Transverse colon (tissue), 4 donors: ENCODE measurements at places on chromosomes 12 and 14. TPM values are rescaled to one million over a fixed set of nuclear protein-coding genes. Genes with fewer than 3 reads are reported as not detected.

The SCN8A gene
- 2.9 TPM for total RNA-seq

The LRCOL1 gene
- total RNA-seq: not detected

The OTUB2 gene
- 2.6 TPM for total RNA-seq

The KLHL33 gene
- not detected for total RNA-seq

The OR6C70 gene
- total RNA-seq: not detected

The FAM161B gene
- 2.4 TPM for total RNA-seq

DNA sequence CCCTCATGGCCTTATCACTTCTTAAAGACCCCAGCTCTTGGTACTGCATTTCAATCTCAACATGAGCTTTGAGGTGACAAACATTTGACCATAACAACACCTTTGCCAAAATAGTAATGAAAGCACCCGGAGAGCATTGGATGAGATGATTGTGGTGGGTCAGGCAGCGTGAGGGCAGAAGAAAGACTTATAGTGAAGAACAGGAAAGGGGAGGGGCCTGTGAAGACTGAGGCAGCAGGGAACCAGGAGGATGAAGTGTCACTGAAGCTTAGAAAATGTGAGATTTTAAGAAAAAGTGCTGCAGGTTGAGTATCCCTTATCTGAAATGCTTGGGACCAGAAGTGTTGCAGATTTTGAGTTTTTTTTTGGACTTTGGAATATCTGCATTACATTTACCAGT lies 86.3 kb downstream of the EMP1 start:
- DNase-seq: no peak

DNA sequence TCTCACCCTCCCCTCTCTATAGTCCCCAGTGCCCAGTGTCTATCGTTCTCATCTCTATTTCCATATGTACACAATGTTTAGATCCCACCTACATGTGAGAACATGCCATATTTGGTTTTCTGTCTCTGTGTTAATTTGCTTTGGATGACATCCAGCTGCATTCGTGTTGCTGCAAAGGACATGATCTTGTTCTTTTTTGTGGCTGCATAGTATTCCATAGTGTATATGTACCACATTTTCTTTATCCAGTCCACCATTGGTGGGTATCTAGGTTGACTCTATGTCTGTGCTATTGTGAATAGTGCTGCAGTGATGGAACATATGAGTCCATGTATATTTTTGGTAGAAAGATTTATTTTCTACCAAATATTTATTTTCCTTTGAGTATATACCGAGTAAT lies 45.7 kb downstream of the ACSS3 start:
- no peak for DNase-seq

- DNase-seq: no peak
Measured at GRCh38 chr14:72651081-72651480, 242.8 kb downstream of the DPF3 start.

GRCh38 chr12:7959701-7960121 lies 23.7 kb upstream of the SLC2A3 start:
- DNase-seq: peak; percentile 41

DNA sequence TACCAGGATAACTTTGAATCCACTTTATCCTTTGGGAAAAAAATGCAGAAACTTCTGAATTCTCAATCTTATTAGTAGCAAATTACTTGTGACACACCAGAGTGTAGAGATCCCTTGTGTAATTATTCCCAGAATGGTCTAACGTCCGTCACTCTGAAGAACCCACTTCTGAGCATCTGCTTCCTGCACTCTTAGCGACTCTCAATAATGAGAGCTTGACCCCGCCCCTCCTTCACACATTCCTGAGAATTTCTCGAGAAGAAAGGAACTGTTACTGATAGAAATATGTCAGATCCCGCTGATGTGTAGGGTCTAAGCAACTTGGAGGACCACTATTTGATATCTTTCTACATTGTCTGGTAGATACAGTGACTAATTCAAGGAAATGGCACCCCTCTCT lies 218.3 kb upstream of the PDZRN4 start:
- DNase-seq: no peak

DNA sequence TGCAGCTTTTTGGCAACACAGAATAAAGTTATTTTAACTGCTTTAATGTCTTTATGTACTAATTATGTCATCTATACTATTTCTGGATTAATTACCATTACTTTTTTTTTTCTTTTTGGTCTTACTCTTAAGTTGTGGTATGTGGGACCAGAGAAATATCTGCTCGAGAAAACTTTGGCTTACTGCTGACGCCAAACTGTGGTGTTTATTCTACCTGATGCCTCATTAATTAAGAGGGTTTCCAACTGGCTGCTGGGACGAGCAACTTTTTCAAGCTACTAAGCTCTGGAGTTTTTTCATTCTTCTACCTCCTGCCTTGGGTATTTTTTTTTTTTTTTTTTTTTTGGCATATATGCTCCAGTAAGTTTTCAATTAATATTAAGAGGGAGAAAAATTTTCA lies 1257.5 kb downstream of the FSCB start:
- DNase-seq: no peak

DNA sequence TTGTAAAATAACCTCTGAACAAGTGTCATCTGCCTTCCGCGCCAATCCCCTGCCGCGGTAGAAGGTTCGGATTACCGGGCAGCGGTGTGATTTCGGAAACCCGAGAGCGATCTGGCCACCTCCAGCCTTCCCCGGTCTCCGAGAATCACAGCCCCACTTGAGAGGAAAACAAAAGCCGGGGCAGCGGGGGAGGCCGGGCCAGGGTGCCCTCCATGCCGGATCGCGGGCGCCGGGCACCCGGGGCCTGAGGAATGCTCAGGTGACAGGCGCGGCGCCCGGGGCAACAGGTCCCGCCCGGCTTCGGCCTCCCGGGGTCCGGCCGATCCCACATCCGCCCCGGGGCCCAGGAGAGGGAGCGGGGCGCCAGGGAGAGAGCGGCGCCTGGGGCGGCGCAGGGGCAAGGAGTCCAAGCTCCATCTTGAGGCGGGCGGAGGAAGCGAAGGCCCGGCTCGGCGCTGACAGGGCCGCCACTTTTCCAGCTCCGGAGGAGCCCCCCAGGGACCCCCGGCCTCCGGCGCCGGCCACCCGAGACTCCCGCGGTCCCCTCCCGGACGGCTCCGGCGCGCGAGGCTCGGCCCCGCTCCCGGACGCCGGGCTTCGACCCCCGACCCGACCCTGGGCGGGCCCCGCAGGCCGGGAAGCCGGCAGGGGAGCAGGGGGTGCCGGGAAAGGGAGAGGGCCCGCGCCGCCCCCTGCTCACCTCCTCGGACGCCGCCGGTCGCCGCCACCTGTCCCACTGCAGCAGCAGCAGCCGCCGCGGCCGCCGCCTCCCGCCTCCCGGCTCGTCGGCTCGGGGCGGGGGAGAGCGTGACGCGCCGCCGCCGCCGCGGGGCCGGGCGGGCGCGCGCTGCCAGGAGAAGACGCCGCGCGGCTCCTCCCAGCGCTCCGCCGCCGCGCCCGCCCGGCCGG lies at the start of gene CLIP1:
Gene CLIP1, minus strand, starts transcription at position 849 of the 909 bp plus-strand sequence. CDS start 42,217 bp downstream, outside the sequence.
- DNase-seq: peak; percentile 70

DNA sequence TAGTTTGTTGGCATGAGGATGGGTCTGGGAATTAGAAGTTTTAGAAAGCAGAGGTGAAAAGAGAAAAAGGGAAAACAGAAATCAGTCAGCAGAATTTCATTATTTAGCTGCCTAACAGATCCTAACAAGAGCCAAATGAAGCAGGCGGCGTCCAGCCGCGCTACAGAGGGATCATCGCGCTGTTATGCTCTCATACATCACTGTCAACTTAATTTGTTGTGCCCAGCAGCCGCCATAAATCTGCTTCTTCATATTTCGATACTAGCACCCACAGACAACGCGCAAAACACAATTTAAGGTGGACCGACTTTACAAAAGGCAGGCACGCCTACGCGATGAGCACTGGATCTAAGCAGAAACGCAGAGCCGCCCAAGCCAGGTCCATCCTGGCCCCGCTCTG lies 66.7 kb downstream of the SETD3 start:
- DNase-seq: no peak

GRCh38 chr14:101763941-101764709 lies 2.6 kb downstream of the PPP2R5C start:
- DNase-seq: peak; percentile 43

DNA sequence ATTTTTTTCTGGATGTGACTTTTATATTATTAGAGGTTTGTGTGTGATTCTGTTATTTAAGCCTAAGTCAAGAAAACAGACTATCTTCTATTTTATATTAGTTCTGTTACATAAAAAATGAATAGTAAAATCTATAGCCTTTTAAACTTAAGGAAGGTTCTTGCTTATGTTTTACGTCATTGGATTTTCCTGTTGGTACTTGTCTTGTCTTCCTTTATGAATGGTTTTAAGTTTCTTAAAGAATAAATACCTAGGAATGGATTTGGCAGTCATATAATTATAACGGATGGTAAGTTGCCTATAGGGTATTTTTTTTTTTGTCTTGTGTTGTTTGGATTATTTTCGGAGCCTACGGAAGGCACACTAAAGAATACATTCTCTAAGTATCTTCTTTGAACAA lies 161.8 kb upstream of the PTPRQ start:
- no peak for DNase-seq

- no peak for DNase-seq
Measured at GRCh38 chr12:95774311-95775045, 16.1 kb downstream of the NTN4 start.

DNA sequence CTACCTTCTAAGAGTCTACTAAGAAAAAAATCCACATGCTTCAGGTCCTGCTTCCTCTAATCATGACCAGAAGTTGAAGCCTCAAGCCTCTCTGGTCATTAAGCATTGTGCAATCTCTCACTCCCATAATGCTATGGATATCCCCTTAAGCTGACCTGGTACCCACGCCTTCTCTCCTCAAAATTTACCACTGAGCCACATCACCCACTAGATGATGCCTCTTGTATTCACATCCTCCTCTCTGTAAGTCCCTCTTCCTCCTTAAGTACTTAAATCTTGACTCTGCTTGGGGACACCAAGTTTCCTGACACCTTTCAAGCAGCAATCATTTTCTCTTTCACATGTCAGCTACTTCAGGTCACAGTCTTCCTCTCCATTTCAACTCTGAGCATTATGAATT lies 9.8 kb downstream of the GALNT4 start:
- no peak for DNase-seq

GRCh38 chr14:36001936-36002335 lies 174.6 kb downstream of the PTCSC3 start:
- no peak for DNase-seq

DNA sequence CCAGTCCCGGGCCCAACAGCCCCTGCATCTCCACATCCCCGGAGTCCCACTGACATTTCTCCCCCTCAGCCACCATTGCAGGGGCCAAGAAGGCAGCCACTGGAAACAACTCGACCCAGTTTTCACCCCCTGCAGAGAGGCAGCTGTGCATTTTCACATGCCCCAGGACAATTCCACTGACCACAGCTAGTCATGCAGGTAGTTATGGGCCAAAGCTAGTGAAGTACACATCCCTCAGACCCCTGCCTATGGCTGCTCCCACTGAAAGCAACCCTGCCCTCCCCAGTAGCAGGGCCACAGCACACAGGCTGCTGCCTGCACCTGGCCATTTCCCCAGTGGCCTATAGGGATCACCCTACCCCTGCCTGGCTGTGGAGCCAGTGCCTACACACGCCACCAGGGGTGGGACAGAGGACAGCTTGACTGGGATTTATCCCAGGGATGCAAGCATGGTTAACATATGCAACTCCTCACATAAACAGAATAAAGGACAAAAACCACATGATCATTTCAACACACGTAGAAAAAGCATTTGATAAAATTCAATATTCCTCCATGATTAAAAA lies 154.0 kb downstream of the NDUFA12 start:
- no peak for DNase-seq

DNA sequence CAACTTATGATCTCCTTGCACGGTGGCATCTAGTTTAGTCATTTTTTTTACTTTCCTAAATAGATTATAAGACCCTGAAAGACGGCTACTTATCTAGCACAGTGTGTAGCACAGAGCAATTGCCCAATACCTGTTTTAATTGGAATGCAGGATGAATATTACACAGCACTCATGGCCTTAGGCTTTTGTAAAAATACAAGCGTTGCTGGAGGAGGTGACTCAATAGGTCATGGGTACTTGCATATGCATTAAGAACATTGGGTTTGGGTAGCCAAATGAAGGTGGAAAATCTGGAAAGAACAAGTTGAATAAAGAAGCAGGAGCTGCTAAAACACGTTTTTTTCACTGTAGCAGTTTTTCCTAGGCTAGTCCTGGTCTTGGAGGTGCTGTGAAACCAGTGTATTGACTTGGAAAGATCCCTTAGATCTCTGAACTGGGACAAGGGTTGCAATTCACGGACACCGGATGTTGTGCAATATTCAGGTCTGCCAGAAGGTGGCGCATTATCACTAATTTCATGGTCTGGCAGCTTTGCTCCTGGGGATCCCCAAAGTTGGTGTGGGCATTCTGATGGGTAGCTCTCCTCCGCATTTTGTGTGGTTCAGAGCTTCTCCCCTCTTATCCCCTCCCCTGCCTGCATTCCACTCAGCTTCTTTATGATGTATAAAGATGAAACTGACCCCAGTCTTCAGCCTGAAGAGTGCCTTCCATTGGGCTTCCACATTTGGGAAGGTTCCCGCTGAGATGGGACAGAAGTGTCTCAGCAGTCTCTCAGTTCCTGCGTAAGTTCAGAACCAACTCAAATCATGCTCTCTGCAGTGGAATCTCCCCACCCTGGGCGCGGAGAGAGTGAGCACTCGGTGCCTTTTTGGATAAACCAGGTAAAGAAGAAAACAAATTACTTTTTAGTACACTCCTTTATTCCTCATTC lies 278.3 kb downstream of the NRXN3 start:
- DNase-seq: peak; percentile 49
